ENCODE measurements at places on chromosomes 1 and 21. TPM values are rescaled to one million over a fixed set of nuclear protein-coding genes. Genes with fewer than 3 reads are reported as not detected.

The MLLT11 gene
- total RNA-seq, result 5.0 TPM

The NR0B2 gene
- total RNA-seq, result 5.2 TPM

The ISG15 gene
- 102 TPM for total RNA-seq

The NBPF11 gene
- 9.2 TPM for total RNA-seq

The FAM72C gene
- 1.2 TPM for total RNA-seq

The ADAMTS5 gene
- 0.05 TPM for total RNA-seq

The AUNIP gene
- total RNA-seq, result 12.2 TPM

The DDOST gene
- 337 TPM for total RNA-seq

The C1orf35 gene
- total RNA-seq, result 24.9 TPM

The CR1 gene
- not detected for total RNA-seq

The FCRLA gene
- total RNA-seq, result 0.15 TPM

The ATP8B2 gene
- total RNA-seq, result 14.7 TPM
